ENCODE measurements at places on chromosomes 5 and 9.

GRCh38 chr9:95497772-95498171, 19.0 kb downstream of the PTCH1 start:
- DNase-seq: peak; percentile 84

GRCh38 chr5:168842571-168843205, 263.5 kb upstream of the PANK3 start:
- DNase-seq: no peak

- DNase-seq: no peak
Observed at GRCh38 chr5:135335031-135335828, 63.8 kb downstream of the MACROH2A1 start.

DNA sequence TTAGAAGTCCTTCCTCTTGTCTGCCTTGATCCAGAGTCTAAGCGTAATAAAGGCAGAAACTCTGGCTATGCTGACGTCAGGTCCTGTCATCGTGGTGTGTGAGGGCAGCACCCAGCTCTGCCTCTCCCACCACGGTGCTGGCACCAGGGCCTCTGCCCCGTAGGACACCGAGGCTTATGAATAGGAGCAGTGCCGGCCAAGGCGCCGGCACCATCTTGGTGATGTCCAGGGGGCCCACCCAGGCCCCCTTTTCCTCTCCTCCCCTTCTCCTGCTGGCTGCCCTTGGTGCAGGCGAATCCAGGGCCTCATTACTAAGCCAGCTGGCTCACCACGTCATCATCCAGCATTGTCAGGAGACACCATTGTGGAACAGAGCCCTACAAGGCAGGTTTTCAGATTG, 252.3 kb downstream of the FANCC start:
- DNase-seq: no peak

- DNase-seq: no peak
Observed at GRCh38 chr5:17665836-17666235, 31.6 kb downstream of the TAF11L14 start.

GRCh38 chr9:23777328-23777727, 48.7 kb downstream of the ELAVL2 start:
- DNase-seq: no peak

- DNase-seq: no peak
Observed at GRCh38 chr5:59037453-59037852, 454.6 kb downstream of the RAB3C start.

GRCh38 chr9:120650352-120650751, 63.9 kb downstream of the MEGF9 start:
- DNase-seq: no peak

Measured in fibroblast of skin of back (primary cell).